ENCODE measurements at places on chromosomes 4 and X.

GRCh38 chr4:26386386-26386785, 65.6 kb downstream of the RBPJ start:
- no peak for DNase-seq

DNA sequence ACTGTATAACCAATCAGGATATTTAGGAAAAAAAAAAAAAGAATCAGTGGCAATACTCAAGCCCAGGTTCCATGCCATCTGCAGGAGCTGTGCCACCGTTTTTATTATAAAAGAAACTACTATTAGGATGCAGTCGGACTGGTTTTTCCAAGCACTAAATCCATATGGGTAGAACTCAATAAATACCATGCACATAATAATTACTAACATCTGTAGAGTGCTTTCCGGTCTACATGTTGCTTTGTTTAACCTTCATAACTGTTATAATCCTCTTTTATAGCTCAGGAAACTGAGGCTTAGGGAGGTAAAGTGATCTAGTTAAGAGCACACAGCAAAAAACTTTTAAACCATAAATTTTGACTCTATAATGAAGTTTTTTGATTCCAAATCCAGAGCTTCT, 24.0 kb downstream of the ARSJ start:
- no peak for DNase-seq

GRCh38 chrX:2516623-2517022, 15.8 kb upstream of the DHRSX start:
- no peak for DNase-seq

DNA sequence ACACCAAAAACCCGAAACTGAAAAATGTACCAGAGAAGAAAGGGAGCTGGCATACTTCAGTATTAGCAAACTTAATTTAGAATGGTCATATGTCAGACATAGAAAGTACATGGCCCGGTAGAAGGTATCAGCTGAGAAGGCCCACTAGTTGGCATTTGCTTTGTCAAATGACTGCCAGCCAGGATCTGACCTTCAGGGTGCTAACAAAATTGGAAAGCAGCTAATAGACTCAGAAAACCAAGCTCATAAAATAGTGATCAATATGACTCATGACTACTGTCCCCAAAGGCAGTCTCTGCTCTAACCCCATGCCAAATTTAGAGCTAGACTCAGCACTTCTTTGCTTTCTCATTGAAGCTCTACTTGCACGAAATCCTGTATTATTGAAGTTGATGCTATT, 342.7 kb downstream of the PDGFC start:
- DNase-seq: no peak

- DNase-seq: no peak
Measured at GRCh38 chr4:67892253-67892652, 8.5 kb upstream of the TMPRSS11D start.

GRCh38 chr4:88458104-88458740, 1.3 kb downstream of the HERC5 start:
- DNase-seq: no peak

GRCh38 chr4:88033309-88033708, 25.9 kb downstream of the PKD2 start:
- no peak for DNase-seq

GRCh38 chr4:32858971-32859370, 2138.8 kb downstream of the PCDH7 start:
- no peak for DNase-seq

- no peak for DNase-seq
Measured at GRCh38 chr4:152462695-152463094, 73.2 kb downstream of the FBXW7 start.

- no peak for DNase-seq
Measured at GRCh38 chr4:142452161-142452855, 393.8 kb downstream of the INPP4B start.

Data from omental fat pad (tissue), 4 donors.